ENCODE measurements at places on chromosomes 1 and 21.

- no peak for DNase-seq
Observed at GRCh38 chr1:166390366-166391033, 223.7 kb upstream of the FAM78B start.

GRCh38 chr1:91018006-91018405 lies 3.8 kb downstream of the ZNF644 start:
- DNase-seq, result no peak

- no peak for DNase-seq
Observed at GRCh38 chr1:1262071-1262470, 11.6 kb downstream of the UBE2J2 start.

DNA sequence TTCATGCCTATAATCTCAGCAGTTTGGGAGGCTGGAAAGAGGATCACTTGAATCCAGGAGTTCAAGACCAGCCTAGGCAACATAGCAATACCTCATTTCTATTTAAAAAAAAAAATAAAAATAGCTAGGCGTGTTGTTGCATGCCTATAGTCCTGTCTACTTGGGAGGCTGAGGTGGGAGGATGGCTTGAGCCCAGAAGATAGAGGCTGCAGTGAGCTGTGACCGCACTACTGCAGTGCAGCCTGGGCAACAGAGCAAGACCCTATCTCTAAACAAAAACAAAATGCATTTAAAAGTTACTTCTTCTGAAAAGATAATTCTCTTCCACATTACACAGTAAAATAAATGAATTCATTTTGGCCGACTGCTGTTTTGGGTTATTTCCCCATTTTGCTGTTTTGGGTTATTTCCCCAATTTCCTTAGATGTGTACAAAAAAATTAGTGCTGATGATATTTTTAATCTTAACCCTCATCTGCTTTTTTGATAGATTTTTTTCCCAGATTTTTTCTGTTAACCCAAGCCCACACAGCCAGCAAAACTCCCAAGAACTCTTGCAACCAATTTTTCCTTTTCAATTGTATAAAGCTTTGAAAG lies 23.0 kb upstream of the SAMSN1 start:
- no peak for DNase-seq

DNA sequence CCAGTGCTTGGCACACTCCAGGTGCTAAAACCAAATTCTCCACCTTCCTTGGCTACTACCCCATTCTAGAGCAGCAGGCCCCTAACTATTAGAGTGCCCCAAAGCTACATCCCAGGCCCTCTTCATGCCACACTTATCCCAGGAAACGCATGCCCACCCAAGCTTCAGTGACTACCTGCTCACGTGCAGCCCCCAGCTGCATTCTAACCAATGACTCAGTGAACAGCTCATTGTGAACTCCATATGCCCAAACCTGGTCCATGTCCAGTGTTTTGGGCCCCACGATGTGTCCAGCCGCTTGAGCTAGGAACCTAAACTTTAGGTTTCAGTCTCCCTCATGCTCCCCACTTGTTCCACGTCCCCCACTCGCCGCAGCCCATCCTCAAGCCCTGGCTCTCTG lies 41.5 kb downstream of the NKAIN1 start:
- no peak for DNase-seq

- DNase-seq, result no peak
Observed at GRCh38 chr1:32126770-32127169, 18.9 kb downstream of the KPNA6 start.

DNA sequence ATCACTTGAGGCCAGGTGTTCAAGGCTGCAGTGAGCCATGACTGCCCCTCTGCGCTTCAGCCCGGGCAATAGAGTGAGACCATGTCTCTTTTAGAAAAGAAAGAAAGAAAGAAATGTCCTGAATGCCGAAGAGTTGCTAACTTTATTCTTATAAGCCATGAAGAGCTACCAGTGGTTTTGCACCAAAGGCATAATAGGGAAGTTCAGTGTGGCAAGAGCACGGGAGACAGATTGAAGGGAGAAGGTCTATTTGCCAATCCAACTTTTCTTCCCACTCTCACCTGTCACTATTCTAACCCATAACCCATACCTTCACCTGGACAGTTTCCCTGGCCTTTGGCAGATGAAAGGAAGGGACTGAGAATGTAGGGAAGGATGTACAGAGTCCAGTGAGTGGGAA lies 4.4 kb upstream of the PEA15 start:
- DNase-seq, result no peak

GRCh38 chr1:246631426-246631825 lies 65.2 kb downstream of the CNST start:
- DNase-seq, result no peak

GRCh38 chr1:226406401-226406881 lies 1.5 kb downstream of the PARP1 start:
- DNase-seq, result no peak

- no peak for DNase-seq
Observed at GRCh38 chr1:63198871-63199394, 123.4 kb upstream of the FOXD3 start.

DNA sequence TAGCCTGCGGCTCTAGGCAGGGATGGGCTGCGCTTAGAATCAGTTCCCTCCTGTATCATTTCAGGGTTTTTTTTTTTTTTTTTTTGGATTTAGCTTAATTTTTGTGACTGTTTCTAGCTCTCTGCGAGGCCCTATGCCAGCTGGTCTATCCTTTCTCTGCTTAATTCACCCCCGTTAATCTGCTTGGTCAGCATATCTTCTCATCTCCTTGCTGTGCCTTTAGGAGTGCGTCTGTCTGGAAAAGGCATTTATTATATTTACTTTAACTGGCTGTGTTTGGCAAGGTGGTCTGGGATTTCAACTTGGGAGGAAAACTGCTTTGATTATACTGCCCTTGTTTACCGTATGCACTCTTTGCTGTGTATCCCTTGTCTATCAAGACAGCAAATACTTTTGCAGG lies 184.8 kb upstream of the KIAA0040 start:
- DNase-seq, result no peak

GRCh38 chr1:229003233-229004031 lies 267.5 kb upstream of the RAB4A start:
- no peak for DNase-seq

- no peak for DNase-seq
Observed at GRCh38 chr1:40599926-40600325, 65.6 kb downstream of the RIMS3 start.

DNA sequence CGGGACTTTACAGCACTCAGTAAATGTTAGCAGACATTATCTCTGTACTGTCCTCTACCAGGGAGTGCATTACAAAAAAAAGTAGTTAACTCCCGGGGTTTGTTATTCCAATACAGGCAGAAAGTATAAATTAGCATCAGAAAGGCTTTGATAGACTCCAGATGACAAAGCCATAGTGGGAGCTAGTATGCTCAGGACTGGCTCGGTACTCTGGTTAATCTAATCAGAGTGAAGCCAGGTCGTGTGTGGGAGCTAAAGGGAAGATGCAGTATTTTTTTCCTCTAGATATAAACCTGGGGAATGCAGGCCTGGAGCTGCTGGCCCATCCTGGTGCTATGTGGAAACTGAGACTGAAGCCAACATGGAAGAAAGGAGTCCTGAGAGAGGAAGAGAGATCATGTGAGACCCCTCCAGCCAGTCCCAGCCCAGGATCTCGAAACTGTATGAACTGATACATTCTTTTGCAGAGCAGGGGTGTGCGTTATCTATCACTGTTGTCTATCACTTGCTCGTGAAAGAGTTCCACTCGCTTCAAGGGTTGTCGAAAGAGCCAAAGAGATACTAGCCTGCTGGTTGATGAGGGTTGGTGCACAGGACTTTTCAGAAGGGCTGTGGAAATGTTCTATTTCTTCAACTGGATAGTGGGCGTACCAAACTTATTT lies 125.8 kb downstream of the PLPP3 start:
- no peak for DNase-seq

DNA sequence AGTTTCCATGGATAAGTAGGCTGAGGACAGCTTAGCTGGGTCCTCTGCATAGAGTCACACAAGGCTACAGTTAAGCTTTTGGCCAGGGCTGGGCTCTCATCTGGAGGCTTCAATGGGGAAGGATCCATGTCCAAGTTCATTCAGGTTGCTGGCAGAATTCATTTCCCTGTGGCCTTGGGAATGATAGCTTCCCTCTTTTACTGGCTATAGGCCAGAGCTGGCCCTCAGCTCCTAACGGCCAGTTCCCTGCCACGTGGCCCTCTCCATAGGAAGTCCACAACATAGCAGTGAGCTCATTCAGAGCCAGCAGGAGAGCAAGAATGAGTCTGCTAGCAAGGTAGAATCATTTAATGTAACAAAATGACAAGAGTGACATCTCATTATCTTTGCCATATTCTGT lies 15.1 kb upstream of the PODN start:
- DNase-seq, result no peak

GRCh38 chr1:23369335-23370013 lies at the start of gene ZNF436:
ZNF436 (minus strand) TSS chr1:23369836; CDS start chr1:23368005, 1,831 bp downstream.
- DNase-seq, result no peak

- DNase-seq, result no peak
Observed at GRCh38 chr1:181117648-181118449, 29.3 kb downstream of the IER5 start.

DNA sequence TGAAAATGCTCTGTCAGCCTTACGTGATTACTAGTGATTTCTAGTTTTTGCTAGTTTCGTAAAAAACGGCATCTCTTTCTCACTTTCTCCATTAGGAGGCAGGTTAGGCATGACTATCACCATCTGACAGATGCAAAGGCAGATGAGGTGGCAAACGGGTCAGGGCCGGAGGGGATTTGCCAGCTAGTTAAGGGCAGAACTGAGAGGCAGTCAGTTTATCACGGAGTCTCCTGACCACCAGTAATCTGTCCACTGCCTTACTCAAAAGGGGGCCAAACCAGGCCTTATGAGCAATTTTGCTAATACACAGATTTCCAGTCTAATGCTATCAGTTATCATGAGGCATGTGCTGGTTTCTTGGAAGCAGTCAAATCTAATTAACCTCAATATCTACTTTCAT lies 159.3 kb downstream of the TSEN15 start:
- no peak for DNase-seq

DNA sequence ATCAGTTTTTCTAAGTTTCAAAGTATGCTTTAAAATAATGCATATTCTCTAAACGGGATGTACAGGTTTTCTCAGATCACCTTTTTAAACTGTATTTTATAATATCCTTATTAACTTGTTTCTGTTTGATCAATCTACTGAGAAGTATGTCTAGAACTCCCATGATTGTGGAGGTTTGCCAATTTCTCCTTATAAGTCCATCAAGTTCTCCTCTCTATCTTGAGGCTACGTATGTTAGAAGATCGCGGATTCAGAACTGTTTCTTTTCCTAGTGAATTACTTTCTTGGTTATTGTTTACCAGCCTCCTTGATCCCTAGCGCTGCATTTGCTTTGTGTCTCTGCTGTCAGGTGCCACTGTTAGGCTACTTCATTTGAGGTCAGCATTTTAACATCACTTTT lies 89.2 kb downstream of the NPHP4 start:
- DNase-seq, result no peak

DNA sequence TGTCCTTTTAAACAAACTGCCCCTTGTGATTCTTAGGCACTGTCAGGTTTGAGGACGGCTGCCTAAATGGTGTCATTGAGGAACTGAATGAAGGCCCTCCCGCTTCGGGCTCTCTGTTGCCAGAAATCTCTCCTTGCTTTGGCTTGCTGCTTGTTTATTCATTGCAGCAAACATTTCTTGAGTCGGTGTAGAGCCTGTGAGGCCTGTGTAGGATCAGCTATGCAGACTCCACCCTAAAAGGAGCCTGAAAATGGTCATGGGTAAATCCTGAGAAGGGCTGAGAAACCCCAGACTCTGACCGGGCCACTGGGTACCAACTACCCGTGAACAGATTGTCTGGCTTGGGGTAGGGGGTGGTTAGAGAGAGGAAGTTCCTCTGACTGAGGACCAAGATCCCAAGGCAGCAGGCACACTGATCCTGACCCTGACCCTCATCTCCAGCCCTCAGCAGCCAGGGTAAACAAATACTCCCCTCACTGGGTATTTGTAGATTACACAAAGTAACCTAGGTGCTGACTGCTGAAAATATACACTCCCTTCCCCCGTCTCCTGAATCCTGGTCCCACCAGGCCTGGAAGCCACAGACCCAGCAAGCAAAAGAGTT lies 3.1 kb downstream of the IL6R start:
- DNase-seq, result no peak

GRCh38 chr1:184152434-184152898 lies 100.9 kb downstream of the TSEN15 start:
- DNase-seq, result no peak

DNA sequence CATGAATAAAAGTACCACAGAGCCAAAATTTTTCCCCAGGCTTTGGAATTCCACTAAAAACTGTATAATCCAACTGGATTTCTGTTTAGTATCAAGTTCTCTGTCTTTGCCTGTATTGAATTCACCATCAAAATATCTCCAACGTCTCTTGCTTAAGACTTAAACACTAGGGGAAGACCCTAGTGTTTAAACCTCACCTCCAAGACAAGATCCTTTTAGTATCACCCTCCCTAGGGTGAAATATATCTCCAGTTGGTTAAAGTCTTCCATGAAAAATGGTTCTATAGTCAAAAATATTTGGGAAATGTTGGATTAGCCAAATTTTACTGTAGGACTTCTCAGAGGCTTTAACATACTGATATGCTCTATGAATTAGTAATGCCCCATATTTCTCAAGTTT lies 8.1 kb upstream of the XCL1 start:
- DNase-seq, result no peak

DNA sequence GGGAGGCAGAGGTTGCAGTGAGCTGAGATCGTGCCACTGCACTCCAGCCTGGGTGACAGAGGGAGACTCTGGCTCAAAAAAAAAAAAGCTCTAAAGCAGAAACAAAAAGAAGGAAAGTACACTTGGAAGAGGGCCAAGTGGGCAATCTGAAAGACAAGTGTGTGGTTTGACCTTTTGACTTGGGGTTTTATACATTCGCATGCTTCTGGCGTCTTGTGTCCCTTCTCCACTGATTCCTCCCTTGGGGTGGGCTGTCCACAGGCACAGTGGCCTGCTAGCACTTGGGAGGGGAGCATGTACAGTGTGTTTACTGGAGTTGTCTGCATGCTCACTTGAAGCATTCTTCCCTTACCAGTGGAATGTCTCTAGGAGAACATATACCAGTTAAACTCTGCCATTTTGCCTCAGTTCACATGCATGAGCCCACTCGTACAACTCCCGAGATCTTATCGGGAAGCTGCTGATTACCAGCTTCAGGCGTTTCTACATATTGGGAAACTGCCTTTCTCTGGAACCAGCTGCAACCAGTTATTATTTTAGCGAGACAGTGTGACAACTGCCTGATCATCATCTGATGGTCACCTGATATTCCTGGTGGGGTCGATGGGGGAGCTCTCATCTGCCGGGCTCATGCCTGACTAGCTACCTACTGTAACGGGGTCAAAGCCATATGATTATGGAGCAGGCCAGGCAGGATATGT lies 113.5 kb upstream of the ZNF678 start:
- no peak for DNase-seq

- no peak for DNase-seq
Observed at GRCh38 chr1:2801535-2802291, at the start of gene TTC34. TTC34 (minus strand) TSS chr1:2801693; CDS start chr1:2800827, 866 bp downstream.

DNA sequence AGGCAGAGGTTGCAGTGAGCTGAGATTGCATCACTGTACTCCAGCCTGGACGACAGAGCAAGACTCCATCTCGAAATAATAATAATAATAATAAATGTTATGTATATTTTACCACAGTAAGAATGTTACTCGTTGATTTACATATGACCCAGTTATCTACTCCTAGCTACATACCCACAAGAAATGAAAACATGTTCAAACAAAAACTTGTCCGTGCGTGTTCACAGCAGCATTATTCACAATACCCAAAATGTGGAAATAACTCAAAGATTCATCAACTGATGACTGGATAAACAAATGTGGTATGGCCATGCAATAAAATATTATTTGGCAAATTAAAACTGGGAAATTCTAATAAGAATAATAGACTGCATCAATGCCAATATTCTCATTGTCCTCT lies 31.7 kb upstream of the ENSA start:
- DNase-seq, result no peak
